ENCODE measurements at places on chromosomes 13 and 19.

DNA sequence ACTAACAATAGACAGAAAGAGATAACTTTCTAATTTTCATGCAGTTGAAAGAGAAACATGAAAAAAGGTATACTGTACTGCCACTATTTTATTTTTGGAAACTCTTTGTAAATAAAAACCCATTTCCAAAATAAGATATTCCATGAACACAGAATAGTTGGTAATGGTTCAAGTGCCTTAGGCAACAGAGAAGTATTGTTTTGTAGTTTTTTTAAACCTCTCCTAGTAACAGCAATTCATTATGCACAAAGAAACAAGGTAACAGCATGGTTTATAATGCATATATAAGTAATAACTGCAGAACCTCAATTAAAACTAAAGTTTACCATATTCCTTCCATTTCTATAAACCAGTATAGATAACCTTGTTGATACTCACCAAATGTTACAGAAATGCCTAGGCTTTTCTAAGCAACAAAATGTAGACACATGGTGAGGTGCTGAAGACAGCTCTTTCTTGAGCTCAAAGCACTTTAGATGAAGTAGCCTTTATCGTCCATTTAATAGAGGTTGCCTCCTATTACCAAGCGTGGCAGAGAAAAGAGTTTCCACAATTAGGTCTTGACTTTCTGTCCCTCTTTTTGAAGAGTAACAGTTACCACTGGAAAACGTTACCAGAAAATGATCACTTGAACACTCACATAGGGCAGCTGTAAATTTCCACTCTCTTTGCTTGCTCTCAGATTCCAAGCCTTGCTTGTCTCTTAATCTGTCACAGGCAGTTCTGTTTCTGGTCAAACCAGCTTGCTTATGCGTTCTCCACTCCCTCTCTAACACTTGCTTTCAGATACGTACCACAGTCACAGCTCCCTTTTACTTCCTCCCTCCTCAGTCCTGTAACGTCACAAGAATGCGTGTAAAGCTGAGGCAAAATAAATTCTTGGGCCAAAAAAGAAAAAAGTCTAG is 42.9 kb downstream of the CAB39L start:
- no peak for DNase-seq

DNA sequence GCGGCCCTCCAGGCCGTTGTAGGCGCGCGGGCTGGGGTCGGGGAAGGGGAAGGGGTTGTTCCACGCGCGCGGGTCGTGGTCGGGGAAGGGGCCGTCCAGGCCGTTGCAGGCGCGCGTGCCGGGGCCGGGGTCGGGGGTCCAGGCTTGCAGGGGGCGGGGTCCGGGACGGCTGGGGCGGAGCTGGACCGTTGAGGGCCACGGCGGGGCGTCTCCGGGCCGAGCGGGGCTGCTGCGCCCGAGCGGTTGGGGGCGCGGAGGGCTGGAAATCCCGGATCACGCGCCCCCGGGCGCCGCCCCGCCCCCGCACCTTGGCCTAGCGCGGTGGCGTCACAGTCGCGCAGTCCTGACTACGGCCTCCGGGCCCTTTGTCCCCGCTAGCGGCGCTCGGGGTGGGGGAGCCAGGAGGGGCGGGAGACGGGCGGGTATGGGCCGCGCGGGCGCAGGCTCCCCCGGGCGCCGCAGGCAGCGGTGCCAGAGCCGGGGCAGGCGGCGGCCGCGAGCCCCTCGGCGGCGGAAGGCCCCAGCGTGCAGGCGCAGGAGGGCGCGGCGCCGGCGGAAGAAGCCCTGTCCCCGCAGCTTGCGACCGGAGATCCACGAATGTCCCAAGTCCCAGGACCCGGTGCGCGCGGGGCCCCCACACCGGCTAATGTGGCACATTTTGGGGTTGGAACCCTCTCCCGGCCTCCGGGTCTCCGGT is 665 bp downstream of the GPX4 start:
- no peak for DNase-seq

- DNase-seq, result no peak
Measured at GRCh38 chr19:39512988-39513387, 2.0 kb upstream of the SELENOV start.

DNA sequence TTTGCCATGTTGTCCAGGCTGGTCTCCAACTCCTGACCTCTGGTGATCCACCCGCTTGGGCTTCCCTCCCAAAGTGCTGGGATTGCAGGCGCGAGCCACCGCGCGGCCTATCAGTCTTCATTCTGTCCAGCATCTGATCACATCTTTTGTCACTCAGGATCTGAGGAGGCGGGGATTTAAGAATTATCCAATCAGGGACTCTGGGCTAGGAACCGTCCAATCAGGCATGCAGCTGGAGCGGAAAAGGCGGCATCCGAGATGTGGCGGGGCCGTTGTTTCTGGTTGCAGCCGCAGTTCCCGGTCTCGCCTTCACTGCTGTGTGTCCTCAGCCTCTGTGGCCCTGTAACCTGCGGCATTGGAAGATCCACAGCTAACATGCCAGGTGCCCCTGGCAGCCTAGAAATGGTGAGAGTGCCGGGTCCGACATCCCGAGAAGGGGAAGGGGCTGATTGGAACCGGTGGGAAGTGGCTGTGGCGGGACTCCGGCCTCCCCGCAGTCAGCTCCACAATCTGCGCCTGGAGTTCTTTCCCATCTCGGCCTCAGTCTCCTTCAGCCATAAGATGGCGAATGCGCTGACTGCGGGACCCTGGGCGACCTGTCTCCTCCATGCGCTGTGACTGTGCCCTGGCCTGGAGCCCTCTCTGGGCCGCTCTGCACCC is at the start of gene ZNF729:
ZNF729 (plus strand) TSS at position 291 of the 660 bp plus-strand sequence; CDS start at position 376, 85 bp downstream.
- DNase-seq, result no peak

DNA sequence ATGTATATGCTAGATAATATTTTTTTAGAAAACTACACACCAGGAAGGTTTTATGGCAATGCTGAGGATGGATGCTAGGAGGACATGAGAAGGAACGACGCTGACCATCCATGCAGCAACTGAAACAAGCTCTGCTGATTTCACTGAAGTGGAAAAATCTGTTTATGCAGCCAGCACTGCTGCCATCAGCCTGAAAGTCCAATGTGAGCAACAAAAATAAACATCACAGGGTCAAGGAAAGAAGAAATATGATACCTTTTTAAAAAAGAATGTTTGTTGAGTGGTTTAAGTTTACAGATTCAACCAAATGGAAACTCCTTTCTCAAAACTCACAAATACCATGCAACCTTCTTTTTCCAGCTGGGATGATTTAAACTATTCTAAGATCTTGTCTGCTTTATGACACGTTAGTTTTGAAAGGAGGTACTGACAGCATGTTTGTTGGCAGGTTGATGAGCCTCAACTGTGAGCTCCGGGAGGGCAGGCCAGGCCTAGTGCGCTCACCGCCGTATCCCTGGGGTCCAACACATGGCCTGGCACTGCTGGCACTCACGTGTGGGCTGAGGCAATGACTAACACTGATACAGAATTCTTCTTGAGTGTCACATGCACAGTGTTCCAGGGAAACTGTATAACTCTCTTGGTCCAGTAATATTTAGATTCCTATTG is 46.8 kb downstream of the LATS2 start:
- no peak for DNase-seq

- no peak for DNase-seq
Measured at GRCh38 chr19:34991542-34992333, 8.4 kb upstream of the GRAMD1A start.

- no peak for DNase-seq
Measured at GRCh38 chr19:5434351-5434917, 20.8 kb upstream of the ZNRF4 start.

DNA sequence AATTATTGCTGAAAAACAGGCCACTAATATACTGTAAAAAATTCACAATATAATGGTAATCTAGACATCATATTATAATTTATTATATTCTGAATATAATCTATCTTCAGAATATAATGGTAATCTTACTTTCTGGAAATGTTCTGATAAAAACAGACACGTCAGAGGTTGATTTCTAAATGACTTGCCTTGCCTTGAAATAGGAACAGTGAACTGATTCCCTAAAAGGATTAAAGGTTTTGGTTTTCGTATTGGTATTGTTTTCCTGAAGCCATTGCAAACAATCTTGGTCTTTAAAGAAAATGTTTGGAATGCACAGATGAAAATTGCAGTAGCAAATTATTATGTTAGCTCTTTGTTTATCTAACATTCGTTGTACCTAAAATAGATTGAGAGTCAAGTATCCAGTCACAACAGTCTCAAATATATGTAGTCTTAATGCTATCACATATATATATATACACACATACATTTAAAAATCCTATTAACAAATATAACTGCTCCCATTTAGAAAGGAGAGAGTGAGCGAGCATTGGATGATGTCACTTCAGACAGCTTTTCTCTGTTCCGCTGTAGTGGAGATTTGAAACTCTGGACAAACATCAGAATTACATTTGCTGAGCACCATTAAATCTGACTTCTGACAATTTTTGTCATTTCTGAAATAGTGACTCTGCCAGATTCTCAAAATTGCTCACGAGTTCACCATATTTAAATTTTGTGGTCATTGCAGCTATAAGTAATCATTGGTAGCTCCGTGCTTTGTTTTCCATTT is 1.7 kb downstream of the ITM2B start:
- DNase-seq, result no peak

DNA sequence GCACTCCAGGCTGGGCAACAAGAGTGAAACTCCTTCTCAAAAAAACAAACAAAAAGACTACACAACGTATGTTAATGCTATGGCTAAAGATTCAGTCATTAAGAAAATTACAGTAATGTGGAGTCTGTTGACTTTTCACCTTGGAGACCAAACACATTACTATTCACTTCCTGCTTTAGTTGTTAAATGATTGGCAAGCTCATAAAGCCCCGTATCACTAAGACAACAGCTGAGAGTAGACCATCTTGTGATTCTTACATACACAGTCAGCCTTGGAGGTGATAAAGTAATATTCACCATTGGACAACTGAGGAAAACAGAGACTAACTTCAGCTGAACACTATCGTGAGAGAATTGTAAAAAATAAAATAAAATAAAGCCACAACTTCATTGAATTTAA is 86.5 kb downstream of the KCTD12 start:
- no peak for DNase-seq

DNA sequence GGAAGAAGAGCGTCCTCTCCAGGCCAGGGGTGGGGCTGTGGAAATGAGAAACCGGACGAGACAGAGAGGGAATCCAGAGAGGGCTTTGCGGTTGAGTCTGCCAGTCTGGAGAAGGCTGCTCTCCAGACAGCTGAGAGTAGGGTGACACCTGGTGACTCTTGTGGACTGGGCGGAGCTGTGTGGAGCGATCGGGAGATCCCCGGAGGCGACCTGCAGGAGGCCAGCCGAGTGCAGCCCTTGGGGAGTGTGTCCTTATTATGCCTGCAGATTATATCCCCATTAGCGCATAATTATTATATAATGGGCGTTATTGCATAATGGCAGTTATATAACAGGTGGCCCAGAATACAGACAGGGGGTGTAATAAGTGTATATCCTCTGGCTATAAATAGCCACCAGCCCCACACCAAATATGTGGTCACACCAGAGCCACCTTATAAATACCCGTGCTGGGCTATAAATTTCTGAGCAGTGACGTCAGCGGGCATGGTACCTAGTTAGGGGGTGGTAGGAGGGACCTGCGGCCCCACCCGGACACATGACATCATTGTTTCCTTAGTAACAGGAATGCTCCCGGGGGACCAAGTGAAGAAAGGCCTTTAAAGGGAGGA is 41.2 kb downstream of the NFIX start:
- DNase-seq, result no peak

- DNase-seq, result no peak
Measured at GRCh38 chr19:1170938-1171754, 2.9 kb downstream of the SBNO2 start.

DNA sequence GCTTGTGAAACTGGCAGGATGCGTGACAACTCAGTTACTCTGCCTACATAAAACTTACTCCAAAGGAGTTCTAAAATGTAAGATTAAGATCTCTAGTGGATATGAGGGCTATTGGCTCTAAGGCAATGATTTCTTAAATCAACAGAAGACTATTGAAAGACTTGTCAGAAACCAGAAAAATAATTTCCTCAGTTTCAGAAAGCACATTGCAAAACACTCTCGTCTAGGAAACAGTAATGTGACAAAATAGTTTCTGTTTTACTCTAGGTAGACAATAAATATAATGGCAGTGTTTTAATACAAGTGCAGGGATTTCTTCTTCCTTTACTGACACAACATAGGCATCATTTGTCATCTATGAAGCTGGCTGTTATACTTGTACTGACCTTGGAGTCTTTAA is 230.1 kb downstream of the KCTD12 start:
- no peak for DNase-seq
